GM19239 (cell line): ENCODE measurements at places on chromosomes 7 and 10.
A peak's percentile ranks its signal among the peaks of the same experiment; 100 is the strongest.

GRCh38 chr7:138713191-138713590 is 12.0 kb upstream of the SVOPL start:
- DNase-seq = no peak

GRCh38 chr10:123297175-123297574 is 143.0 kb downstream of the BUB3 start:
- no peak for DNase-seq

DNA sequence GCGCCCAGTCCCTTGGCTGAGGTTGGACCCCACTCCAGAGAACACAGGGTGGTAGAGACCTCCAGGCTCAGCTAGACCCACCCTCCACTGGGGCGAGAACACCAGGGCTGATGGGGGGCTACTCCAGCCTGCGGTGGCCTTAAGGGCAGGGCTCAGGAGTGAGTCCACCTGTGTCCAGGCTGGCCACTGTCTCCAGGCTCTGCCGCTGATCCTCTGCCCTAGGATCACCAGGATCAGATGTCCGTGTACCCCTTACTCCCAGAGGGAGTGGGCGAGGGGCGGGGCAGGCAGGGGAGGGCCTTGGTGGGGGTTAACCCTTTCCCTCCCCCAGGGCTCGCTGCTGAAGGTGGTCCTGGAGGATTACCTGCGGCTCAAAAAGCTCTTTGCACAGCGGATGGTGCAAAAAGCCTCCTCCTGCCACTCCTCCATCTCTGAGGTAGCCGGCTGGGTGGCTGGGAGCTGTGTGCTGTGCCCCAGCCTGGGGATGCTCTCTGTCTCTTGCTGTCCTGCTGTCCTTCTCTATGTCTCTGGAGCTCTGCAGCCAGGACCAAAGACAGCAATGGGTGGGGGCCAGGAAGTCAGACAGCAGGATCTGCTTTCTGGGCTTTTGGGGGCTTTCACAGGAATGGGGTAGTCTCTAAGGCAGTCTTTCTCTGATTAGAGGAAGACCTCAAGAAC is 38.0 kb downstream of the PSAP start:
- no peak for DNase-seq

- no peak for DNase-seq
Observed at GRCh38 chr10:131657985-131658330, 242.8 kb upstream of the PPP2R2D start.

- DNase-seq = no peak
Observed at GRCh38 chr10:78718032-78718572, 350.7 kb upstream of the ZMIZ1 start.

- DNase-seq = no peak
Observed at GRCh38 chr10:3538291-3538655, 246.7 kb downstream of the KLF6 start.

DNA sequence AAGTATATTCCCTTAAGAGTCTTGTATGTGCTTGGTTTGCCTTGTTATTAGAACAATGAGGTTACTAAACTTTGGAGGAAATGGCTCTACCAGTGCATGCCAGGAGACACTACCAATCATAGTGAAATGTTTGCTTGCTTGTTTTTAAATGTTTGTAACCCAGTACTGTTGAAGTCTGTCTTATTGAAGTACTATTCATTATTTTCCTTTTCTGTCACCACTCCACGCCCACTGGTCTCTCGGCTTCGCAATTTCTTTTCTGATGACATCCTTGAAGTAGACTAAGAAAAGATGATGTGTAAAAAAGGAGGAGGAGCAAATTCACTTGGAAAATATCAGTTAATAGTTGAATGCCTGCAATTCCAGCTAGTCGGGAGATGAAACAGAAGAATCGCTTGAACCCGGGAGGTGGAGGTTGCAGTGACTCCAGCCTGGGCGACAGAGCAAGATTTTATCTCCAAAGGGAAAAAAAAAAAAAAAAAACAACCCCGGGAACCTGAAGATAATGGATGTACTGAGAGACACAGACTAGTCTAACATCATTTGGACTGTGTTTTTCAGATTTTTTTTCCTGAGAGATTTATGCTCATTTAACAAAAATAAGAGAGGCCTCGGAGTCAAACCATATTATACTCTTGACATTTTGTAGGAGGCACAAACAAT is 959.4 kb downstream of the PCDH15 start:
- no peak for DNase-seq

GRCh38 chr7:82818171-82818570 is 344.5 kb downstream of the PCLO start:
- DNase-seq = no peak

DNA sequence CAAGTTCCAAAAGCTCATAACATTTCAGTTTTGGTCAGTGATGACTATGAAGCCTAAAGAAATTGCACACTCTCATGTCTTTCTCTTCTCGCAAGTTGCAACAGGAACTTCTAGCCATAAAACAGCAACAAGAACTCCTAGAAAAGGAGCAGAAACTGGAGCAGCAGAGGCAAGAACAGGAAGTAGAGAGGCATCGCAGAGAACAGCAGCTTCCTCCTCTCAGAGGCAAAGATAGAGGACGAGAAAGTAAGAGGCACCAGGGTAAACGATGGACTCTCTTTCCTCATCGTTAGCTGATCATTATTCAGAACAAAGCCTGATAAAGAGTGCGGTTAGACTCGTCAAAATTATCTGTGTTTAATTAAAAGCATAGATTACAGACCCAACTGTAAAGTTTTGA is 94.7 kb downstream of the HDAC9 start:
- no peak for DNase-seq

- DNase-seq = no peak
Observed at GRCh38 chr10:70571636-70572439, 30.7 kb downstream of the PRF1 start.

DNA sequence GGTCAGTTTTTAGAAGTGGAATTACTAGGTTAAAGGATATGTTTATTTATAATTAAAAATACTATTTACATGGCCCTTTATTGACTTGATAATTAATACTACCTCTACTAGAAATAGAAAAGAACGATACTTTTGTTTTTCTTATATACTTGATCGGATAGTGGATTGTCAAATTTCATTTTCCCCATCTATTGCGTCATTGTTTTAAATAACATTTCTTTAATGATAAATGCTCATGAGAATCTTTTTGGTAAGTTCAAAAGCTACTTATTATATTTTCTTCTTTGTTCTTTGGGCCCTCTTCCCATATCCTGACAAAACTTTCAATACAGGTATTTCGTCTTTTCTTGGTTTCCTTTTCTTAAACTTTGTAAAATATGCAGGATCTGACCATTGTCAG is 392.4 kb downstream of the PHF14 start:
- DNase-seq = no peak

GRCh38 chr10:26733750-26734568 is 36.5 kb downstream of the PDSS1 start:
- DNase-seq = no peak

DNA sequence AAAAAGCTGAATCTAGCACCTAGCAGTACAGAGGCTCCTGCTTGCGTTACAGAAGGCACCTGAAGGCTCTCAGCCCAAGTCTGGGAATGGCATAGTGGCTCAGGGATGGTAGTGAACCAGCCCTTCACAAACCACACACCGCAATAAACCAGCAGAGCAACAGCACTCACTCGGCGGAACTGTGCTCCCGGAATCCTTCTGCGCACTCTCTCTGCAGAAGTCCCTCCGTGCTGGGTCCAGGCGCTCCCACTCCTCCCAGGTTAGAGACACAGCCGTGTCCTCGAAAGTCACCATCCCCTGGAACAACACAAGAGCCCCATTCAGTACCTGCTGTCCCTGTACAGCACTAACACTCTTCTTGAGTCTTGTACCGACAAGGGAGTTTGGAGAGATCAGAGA is 1.5 kb downstream of the ZNF394 start:
- DNase-seq = no peak

DNA sequence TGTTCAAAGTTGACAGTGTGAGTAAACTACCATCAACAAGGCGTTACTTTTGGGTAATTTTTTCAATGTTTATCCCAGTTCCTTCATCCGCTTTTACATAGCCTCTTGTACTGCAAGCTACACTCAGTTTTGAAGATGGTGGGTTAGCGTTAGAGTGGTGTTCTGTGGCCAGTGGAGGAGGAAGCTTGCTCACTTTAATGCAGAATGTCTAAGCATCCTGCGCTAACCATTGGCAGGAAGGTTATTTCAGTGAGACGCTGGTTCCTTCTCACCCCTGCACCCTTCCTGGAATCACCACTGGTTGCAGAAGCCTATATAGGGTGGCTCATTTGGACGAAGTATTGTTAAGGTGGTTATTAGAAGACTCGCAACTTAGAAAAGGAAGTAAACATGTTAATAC is 159.1 kb downstream of the CELF2 start:
- DNase-seq = no peak

- no peak for DNase-seq
Observed at GRCh38 chr7:651032-651728, 75.3 kb upstream of the DNAAF5 start.

GRCh38 chr10:30510184-30510931 is 76.4 kb downstream of the MAP3K8 start:
- DNase-seq = no peak

DNA sequence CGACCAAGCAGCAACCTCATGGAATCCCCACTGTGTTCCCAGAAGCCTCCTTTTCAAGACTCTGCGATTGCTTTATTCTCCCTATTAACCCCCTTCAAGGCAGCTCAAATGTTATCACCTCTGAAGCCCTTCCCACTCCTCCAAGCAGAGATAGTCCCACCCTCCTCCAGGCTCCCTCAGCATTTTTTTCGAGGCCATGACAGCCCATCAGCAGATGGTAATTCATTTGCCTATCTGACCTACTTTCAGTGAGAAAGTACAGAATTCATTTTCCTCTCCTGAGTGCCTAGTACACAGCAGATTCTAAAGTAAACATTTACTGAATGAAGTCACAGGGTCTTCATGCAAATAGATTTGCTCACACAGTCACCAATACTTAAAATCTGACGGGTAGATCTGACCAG is 47.8 kb downstream of the HERPUD2 start:
- no peak for DNase-seq

DNA sequence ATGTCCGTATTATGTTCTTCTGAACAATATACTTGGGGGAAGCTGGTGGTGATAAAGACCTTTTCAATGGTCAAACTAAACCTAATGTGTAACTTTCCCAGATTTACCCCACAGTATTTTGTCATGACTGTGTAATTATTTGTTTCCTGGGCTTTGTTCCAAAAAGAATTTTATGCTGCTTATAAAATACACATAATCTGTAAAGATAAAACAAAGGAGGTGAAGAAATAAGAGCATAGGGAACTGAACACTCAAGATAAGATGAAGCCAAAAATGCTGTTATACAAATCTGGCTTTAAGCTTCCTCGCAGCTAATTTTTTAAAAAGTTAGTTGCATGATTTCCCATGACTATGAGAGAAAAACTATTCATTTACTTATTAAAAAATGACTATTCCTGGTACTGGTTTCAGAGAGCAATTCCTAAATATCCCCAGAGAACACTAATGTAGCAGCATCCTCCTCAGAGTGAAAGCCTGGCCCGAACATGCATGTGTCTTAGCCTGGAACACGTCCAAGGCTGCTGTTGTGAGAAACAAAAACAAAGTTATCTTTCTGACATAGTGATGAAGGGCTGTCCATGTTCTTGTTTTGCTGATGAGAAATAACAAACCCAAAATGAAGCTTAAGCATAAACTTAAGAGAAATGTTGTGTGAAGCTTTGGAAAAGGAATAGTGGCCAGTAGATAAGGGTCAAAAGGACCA is 33.9 kb downstream of the MALSU1 start:
- no peak for DNase-seq

DNA sequence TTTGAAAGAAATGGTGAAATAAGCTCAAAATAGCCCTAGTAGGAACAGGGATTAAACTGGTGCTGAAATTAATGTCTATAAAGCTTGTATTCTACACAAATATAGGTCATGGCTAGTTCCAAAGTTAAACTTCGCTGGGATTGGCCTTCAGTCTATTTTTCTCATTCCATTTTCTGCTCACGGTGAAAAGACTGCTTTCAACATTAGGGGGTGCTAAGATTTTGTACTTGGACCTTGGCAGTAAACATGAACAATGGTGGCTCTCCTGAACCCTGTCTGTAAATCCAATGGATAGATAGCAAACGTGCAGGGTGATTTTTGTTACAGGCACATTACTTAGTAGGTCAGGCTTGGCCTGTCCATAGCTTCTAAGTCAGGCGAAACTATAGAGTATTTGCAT is 36.0 kb upstream of the RSU1 start:
- DNase-seq = no peak

DNA sequence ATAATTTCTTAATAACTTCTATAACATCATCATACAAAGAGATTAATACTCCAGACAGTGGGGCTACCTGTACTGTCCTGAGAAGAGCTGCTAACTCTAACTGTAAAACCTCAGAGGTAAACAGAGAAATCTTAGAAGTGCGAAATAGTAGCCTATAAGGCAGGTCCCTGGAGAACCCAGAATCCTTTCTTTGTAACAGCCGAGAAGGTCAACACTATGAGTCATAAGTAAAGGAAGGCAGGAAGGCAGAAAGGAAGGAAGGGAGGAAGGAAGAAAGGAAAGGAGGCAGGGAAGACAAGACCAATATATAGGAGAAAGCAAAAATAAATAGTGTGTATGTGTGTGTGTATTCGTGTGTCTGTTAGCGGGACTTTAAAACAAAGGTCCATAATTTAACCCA is 540.6 kb downstream of the ZWINT start:
- no peak for DNase-seq

- DNase-seq = no peak
Observed at GRCh38 chr7:138542183-138542582, 82.1 kb downstream of the TRIM24 start.

DNA sequence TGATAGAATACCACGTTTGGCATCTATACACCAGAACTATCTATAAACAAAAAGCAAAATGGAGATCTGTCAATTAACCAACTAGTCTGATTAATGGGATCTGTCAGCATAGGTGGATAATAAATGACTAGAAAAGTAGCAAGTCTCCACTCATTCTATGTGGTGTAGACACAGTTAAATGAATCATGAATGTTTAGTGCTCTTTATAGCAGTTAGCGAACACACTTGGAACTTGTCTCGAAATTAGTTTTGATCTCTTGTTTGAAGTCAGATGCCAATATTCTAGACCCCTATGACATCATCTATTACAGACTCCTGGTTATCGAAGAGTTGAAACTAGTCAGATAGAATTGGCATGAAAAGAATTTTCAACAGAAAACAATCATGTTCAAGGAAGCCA is 259.7 kb downstream of the AHR start:
- DNase-seq = no peak

- no peak for DNase-seq
Observed at GRCh38 chr7:15781944-15782343, 95.5 kb upstream of the MEOX2 start.

- DNase-seq = no peak
Observed at GRCh38 chr10:23399701-23400144, 39.2 kb upstream of the OTUD1 start.

GRCh38 chr10:113716109-113716910 is 35.2 kb upstream of the PLEKHS1 start:
- no peak for DNase-seq

GRCh38 chr10:91552274-91553095 is 80.4 kb downstream of the PPP1R3C start:
- no peak for DNase-seq

GRCh38 chr10:86958116-86958900 is at the start of gene SNCG:
Gene SNCG, plus strand, starts transcription at chr10:86958599. Its CDS starts 99 bp downstream, at chr10:86958698.
- DNase-seq = no peak

- peak; percentile 26 for DNase-seq
Observed at GRCh38 chr10:72637398-72637857, 11.5 kb upstream of the MICU1 start.
